ENCODE measurements at places on chromosomes 5 and 9.

DNA sequence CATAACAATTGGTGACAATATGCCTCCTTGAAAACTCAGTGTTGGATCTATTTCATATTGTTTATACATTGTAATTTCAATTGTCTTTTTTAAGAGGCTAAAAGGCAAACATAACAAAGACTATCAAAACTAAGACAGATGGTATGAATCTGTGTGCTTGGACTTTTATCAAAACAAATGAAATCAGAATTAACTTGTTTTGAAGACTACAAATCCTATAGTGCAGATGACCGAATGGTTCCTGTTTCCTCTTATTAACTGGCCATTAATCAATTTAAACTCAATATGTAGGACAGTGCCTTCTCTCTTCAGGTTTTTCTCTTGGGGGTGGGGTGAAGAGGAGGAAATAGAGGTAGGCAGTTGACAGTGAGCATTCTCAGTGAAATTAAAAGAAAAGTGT, 366.9 kb upstream of the GRAMD2B start:
- DNase-seq: no peak

GRCh38 chr9:16708656-16709435, 161.6 kb downstream of the BNC2 start:
- no peak for DNase-seq

DNA sequence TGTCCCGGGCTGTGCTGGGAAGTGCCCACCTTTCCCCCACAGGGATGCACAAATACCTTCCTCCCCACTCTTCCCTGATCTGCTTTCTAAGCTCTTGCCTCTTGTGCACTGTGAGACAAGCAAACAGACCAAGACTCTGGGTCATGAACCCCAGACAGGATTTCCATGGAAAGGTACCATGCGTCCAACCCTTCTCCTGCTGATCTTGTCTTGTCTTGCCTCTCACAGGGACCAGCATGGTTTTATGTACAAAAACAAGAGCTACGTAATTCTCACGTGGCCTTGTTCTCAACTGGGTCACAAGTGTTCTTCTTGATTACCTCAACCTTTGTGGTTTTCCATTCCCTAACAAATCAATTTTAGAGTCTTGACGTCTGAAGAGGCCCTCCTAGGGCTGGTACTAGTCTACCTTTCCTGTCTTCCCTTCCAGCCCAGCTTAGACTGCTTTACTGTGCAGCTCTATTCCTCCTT, 176.5 kb upstream of the MAP3K1 start:
- DNase-seq: no peak

DNA sequence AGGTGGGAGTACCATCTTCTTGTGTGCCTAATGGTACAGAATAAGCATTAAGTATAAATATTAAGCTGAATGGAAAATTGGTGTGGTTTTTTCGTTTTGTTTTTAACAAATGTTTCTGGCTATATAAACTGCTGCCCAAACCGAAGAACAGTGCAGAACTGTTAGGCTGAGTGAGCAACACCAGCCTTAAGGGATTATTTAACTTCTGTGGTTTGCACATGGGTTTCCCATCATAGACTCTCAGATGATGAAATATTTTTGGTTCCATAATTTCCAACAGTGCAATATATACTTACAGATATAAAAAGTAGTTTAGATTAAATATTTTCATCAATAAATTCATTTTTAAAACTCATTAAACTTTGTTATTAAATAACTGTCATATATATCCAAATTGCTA, 16.4 kb downstream of the C5orf63 start:
- no peak for DNase-seq

DNA sequence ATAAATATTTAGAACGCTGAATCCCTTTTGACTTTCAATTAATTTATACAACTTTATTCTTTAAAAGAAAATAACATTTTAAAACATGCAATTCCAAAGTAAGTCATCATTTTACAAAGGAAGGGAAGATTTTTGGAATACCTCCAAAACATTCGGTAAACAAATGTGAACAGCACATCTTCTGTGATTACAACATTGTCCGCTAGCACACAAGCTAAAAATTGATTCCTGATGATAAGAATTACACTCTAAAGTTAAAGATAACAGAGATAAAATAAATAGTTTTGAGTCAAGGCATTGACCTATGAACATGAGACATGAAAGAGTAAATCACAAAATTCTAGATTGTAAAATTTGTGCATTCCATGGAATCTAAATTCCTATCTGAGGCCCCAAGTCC, 56.2 kb upstream of the TRAF1 start:
- DNase-seq: peak; percentile 22

DNA sequence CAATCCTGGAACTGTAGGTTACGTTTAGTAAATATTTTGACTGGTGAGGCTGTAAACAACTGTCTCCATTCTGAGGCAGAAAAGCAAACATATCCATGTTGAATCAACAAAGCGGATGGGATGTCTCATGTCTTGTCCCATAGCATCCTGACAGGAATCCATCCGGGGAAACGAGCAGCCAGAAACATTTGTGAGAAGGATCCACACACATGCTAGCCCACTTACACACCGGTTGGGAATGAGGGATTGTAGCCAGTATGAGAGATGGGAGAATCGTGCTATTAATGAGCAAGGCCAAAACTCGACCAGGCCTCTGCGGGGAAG, 117.5 kb downstream of the FSTL4 start:
- DNase-seq: no peak

GRCh38 chr5:40405996-40406740, 273.5 kb upstream of the PTGER4 start:
- DNase-seq: no peak

- no peak for DNase-seq
Measured at GRCh38 chr5:11528720-11529119, 375.5 kb downstream of the CTNND2 start.

- DNase-seq: no peak
Measured at GRCh38 chr5:107676702-107677101, 6.0 kb upstream of the EFNA5 start.

DNA sequence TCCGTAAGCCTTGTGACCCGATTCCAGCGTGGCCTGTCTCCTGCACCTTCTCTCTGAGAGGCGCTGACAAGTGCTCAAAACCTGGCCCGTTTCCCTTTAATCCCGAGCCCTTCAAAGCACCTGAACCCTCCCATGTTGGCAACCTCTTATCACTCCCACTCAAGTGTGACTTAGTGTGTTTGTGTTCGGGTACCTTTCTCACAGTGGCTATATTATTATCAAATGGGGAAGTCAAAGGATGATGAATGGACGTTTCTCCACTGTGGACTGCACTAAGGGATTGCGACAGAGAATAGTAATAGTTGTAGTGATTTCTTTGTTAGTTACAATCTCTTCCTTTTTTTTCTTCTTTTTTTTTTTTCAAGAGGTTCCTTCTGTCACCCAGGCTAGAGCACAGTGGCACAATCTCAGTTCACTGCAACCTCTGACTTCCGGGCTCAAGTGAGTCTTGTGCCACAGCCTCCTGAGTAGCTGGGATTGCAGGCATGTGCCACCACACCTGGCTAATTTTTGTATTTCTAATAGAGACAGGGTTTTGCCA, 65.4 kb upstream of the TNFSF8 start:
- no peak for DNase-seq

GRCh38 chr5:61332851-61333320, 828 bp downstream of the ZSWIM6 start:
- DNase-seq: peak; percentile 72

DNA sequence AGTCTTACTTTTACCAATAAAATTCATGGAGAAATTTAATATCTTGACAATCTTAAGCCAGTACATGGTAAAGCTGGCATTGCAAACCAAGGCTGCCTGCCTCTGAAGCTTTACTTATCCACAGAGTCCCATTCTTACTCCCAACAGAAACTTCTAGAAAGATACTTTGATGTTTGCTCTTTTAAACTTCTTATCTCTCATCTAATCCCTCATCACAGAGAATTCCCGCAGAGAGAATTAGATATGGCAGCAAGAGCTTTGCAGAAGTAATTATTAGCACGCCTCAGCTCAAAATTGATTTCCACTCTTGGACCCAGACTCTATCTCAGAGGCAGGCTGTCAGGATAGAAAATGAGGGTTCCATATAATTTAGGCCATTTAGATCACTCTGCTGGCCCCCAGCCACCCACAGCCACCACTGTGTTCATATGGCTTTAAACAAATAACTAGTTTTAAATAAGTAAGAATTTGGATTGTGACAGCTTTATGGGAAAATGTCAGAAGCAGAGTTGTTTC, 37.9 kb upstream of the GAS1 start:
- DNase-seq: no peak

DNA sequence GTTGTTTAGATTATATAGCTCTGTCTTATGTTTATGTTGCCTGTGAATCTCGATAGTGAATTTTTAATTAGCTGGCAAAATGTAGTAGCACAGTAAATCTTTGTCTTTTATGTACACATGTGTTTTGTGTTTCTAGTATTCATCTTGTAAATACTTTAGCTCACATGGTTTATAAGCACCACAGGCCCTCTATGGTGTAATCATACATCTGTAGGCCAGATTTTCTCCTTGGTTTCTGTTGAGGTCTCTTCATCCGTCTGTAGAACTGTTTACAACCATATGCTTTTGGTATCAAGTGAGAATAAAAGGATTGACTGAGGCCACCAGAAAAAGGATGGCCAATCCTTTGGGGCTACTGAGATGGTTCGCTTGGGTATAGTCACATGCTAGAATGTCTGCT, 45.0 kb downstream of the PRR16 start:
- peak; percentile 34 for DNase-seq

DNA sequence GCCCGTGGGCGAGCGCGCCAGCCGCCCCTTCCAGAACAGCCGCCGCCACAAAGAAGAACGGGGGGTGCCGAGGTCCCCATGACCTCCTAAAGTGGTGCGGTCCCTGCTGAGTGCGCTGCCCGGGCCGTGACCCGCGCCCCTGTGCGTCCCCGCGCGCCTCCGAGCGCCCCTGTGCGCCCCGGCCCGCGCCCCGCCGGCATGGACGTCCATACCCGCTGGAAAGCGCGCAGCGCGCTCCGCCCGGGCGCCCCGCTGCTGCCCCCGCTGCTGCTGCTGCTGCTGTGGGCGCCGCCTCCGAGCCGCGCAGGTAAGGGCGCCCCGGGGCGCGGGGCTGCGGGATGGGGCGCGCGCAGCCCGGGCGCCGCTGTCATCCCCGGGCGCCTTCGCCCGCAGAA, 384 bp downstream of the COL5A1 start:
- no peak for DNase-seq

GRCh38 chr5:167816864-167817263, 474.6 kb upstream of the WWC1 start:
- DNase-seq: no peak

Measured in AG20443 (cell line).